ENCODE measurements at places on chromosomes 12 and 14.

GRCh38 chr12:41545761-41546160, 357.6 kb downstream of the PDZRN4 start:
- no peak for DNase-seq

GRCh38 chr12:31339831-31340622, 14.1 kb upstream of the SINHCAF start:
- no peak for DNase-seq

- no peak for DNase-seq
These were observed 4.8 kb upstream of the LMO3 start for GRCh38 chr12:16610743-16611142.

GRCh38 chr12:75786070-75786469, 245.5 kb downstream of the PHLDA1 start:
- no peak for DNase-seq

- peak; percentile 73 for DNase-seq
These were observed 576 bp downstream of the ERP29 start for GRCh38 chr12:112013601-112014402.

GRCh38 chr12:124608450-124608870, 41.0 kb upstream of the NCOR2 start:
- DNase-seq, result no peak

GRCh38 chr14:88323523-88324199, 592 bp upstream of the KCNK10 start:
- DNase-seq, result peak; percentile 30

DNA sequence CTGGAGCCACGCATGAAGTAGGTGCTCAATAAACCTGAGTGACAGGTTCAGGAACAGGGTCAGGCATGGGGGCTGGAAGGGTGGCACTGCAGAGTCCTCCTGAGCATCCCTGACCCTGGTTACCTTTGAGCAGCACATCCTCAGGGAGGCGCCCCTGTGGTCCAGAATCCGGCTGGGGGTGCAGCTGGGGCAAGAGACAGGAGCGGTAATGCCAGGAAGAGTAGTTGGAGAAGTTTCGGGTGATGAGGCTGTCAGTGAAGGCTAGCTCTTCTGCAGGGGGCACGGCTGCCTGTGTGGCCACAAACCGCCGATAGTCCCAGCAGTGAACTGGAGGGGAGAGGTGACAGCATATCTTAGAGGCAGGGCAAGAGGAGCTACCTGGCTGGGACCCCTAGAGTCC, 2.0 kb downstream of the RABGGTA start:
- no peak for DNase-seq

GRCh38 chr12:47813511-47814196, 6.0 kb downstream of the HDAC7 start:
- DNase-seq, result no peak

DNA sequence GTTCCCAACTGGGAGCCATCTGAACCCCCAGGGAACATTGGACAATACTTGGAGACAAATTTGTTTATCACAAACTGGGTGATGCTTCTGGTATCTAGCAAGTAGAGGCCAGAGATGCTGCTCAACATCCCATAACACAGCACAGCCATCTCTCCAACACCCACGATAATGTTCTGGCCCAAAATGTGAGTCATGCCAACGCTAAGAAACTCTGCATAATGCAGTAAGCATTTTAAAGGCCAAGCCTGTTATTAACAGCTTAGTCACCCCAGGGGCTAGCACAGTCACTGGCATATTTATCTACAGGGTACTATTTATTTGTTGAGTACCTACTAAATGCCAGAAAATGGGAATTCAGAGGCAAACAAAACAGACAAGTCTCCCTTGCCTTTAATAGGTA, 873.1 kb upstream of the TMEM132C start:
- DNase-seq, result no peak

DNA sequence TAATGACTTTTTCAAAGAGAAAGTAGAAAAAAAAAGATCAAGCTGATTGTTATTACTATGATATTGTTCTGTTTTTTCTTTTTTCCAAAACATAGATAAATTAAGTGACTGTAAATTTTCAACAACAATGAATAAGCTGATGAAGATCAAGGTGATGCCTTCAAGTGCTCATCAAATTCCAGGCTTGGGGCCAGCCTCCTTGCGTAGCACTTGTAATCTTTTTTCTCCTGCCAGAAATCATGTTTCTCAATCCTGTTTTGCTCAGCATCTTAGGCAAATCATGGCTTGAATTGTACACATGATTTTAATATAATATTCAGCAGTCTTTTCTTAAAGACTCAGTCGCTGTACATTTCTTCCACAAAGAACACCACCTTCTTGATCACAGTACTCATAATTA, 333.2 kb downstream of the NPAS3 start:
- DNase-seq, result no peak

DNA sequence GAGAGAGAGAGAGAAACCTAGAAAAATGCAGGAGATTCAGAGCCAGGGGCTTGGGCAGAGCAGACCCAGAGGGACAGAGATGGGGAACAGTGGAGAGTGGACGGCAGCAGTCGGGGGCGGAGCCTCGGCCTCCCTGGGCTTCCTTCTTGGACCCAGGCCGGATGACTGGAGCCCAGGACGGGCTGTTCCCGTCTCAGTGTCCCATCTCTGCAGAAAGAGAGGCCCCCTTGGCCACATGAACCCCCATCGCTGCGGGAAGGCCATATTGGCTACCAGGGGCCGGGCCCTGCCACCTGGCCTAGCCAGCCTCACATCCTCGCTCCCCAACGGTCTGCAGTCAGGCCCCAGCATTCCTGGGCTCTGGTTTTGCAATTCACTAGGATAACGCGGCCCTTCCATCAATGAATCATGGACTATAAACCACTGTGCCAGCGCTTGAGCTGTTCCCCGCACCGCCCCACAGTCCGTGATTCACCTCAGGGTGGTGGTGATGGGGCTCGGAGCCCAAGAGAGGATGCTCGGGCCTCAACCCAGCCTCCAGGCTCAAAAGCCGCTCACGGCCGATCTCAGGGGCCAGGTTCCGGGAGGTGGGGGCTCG, 116.5 kb downstream of the RFLNA start:
- no peak for DNase-seq

- no peak for DNase-seq
These were observed 15.4 kb upstream of the IFI27L2 start for GRCh38 chr14:94144765-94145164.

DNA sequence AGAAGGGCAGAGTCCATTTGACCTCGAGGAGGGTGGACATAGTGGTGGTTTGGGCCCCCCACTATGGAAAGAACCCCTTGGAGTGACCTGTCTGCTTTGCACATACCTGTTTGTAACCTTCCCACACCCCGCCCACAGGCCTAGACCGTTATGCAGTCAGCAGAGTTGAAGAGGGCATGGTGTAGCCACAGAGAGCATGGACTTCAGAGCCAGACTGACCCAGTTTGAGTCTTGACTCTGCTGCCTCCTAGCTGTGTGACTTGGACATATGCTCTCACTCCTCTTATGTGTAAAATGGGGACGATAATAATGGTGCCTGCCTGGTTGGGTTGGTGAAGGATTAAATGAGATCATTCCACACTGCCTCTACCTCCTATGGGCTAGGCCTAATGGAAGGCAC, 40.9 kb upstream of the NOS1 start:
- DNase-seq, result no peak

DNA sequence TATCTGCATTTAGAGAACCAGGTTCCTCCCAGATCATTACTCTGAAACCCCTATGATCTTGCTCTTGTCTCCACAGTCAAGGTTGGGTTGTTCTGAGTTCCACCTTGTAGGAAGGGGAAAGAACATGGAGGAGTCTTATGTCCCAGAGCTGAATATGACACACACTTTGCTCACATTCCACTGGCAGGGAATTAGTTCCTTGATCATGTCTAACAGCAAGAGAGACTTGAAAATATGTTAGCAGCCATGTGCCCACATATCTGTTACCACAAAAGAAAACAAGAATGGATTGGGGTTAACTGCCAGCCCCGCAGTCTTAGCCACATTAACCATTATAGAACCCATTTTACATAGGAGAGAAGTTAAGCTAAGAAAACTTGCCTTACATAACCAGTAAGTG, 71.1 kb upstream of the MDM1 start:
- DNase-seq, result no peak

GRCh38 chr14:43042408-43042807, 1435.7 kb downstream of the LRFN5 start:
- no peak for DNase-seq

- no peak for DNase-seq
These were observed 4.5 kb downstream of the DHH start for GRCh38 chr12:49089821-49090773.

GRCh38 chr12:3752096-3752709, 706 bp downstream of the CRACR2A start:
- DNase-seq, result no peak

GRCh38 chr12:128806573-128806972, 17.2 kb downstream of the SLC15A4 start:
- DNase-seq, result no peak

DNA sequence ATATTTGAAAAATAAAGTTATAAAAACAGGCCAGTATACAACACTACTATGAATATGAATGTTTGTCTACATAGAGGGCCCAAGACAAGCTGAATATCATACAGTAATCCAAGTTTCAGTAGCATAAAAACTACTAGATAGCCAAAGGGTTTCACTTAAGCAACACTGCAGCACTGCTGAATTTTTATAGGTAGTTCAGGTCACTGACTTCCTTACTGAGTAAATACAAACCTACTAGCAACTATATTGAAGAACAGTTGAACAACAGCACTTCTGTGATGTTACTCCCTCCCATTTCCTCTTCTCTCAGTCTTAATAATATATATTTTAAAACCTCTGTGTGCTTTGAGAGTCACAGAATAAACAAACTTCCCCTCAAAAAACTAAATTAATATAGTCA, 42.7 kb downstream of the GTF2A1 start:
- no peak for DNase-seq

- DNase-seq, result no peak
These were observed 25.9 kb upstream of the WNK1 start for GRCh38 chr12:726281-727140.

GRCh38 chr12:2853626-2854025, 3.2 kb downstream of the TEX52 start:
- DNase-seq, result no peak

GRCh38 chr14:50602035-50602434, 42.1 kb downstream of the ATL1 start:
- DNase-seq, result no peak

- no peak for DNase-seq
These were observed 471.4 kb downstream of the ETNK1 start for GRCh38 chr12:23096321-23096720.

- no peak for DNase-seq
These were observed 2.0 kb downstream of the KRT77 start for GRCh38 chr12:52701281-52701680.

- no peak for DNase-seq
These were observed 25.5 kb upstream of the BATF start for GRCh38 chr14:75496755-75497154.

DNA sequence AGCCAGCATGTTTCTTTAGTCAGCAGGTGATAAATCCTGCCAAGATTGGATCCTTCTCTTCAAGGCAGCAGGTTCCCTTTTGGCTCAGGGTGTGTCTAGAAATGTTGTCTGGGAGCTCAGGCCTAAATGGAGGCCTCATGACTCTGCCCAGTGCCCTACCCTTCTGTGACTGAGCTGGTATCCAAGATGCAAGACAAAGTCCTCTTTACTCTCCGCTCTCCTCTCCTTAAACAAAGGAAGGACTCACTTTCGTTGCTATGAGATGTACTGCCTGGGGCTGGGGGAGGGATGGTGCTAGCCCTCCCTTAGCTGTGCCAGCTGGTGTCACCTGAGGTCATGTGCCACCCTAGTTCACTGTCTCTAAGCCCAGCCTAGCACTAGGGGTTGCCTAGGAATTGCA, 13.8 kb upstream of the TMPRSS12 start:
- DNase-seq, result no peak

DNA sequence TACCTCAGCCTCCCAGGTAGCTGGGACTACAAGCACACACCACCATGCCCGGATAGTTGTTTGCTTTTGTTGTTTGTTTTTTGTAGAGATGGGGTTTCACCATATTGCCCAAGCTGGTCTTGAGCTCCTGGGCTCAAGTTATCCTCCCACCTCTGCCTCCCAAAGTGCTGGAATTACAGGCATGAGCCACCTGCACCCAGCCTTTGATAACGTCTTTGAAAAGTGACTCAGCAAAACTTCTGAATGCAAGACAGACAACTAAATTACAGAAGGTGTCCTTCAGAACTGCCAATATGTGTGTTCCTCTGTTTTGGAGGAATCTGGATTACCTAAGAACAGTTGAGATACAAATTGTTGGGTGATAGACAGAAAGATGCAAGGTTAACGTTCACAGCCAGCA, 99.8 kb downstream of the ESR2 start:
- no peak for DNase-seq

DNA sequence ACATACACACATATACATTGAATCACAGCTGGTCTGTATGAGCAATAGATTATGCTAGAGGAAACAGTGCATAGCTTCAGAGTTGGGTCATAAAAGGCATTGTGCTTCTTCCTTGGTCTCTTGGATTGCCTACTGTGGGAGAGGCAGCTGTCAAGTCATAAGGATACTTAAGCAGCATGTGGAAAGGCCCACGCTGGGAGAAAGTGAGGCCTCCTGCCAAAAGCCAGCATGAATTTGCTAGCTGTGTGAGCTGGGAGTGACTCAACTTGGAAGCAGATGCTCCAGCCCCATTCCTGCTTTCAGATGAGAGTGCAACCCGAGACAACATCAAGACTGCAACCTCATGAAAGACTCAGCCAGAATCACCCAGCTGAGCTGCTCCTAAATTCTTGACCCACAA, 311.9 kb upstream of the TBX3 start:
- DNase-seq, result no peak

- DNase-seq, result no peak
These were observed 1.4 kb downstream of the KRT5 start for GRCh38 chr12:52518574-52519386.

GRCh38 chr12:31250179-31250578, 75.8 kb downstream of the SINHCAF start:
- DNase-seq, result no peak

- no peak for DNase-seq
These were observed 553 bp upstream of the DAZAP2 start for GRCh38 chr12:51238037-51238509.

DNA sequence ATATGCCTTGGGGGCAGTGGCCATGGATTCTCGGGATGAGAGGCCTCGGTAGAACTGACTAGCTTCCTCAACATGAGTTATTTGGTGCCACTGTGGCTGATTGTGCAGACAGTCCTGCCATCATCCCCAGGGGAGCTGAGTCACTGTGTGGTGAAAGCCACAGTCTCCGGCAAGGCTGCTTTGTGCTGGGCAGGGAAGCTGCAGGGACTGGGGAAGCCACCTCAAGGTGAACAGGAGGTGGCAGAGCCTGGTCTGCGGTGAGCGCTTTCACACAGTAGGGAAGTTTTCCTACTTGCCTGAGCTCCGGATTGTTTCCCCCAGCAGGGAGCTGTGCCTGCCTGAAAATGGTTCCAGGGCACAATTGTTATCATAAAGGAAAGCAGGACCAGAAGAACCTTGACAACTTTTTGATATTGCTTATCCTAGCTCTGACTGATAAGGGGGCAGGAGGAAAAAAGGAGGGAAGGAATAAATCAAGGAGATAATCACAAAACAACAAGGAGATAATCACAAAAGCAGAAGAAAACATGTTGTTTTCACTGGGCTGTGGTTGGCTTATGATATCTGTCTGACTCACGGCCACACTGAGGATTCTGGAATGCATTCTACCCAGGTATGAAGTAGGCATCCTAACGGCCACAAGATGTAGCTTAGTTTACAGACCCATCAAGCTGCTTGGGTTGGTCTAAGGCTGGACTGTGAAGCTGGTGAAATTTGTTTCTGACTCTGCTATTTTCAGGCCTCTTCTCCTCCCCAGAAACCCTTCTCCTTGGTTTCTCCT, 32.2 kb upstream of the GNG2 start:
- no peak for DNase-seq

Data from DMS79 (cell line).